Heart left ventricle (tissue), 16 donors: ENCODE measurements at places on chromosomes 1 and 21. TPM values are rescaled to one million over a fixed set of nuclear protein-coding genes. Genes with fewer than 3 reads are reported as not detected.

Gene PTPRU
- total RNA-seq: 19.6 TPM

Gene CDCA8
- total RNA-seq: 0.75 TPM

Gene ZNF697
- 11.9 TPM for total RNA-seq

Gene SLC6A17
- 0.50 TPM for total RNA-seq

Gene EPHA8
- total RNA-seq: not detected

Gene TIAM1
- 1.9 TPM for total RNA-seq

Gene VANGL1
- 11.5 TPM for total RNA-seq

Gene XPR1
- 72.2 TPM for total RNA-seq

Gene RBM8A
- total RNA-seq: 85.3 TPM

Gene TDRD5
- not detected for total RNA-seq

Gene ERO1B
- total RNA-seq: 6.9 TPM

Gene SMIM1
- total RNA-seq: 9.5 TPM

Gene HSD3B2
- not detected for total RNA-seq

Gene HAO2
- total RNA-seq: not detected

Gene AGT
- total RNA-seq: 37.1 TPM

Gene SH2D2A
- total RNA-seq: 2.0 TPM

Gene TRIM67
- total RNA-seq: 0.13 TPM

Gene OR2L5
- total RNA-seq: not detected

Gene LCK
- not detected for total RNA-seq

Gene C1orf116
- 0.56 TPM for total RNA-seq

Gene VHLL
- not detected for total RNA-seq

Gene THEMIS2
- 4.6 TPM for total RNA-seq

Gene DNM3
- 1.1 TPM for total RNA-seq

Gene CBR3
- total RNA-seq: 2.9 TPM

Gene ESPN
- total RNA-seq: 0.21 TPM

Gene SLC44A5
- total RNA-seq: 0.31 TPM

Gene CD1D
- 2.8 TPM for total RNA-seq

Gene FGR
- total RNA-seq: 1.1 TPM

Gene NIBAN1
- 267 TPM for total RNA-seq

Gene OR10X1
- not detected for total RNA-seq

Gene CLDN17
- total RNA-seq: not detected

Gene RSPH1
- total RNA-seq: 0.18 TPM

Gene CLCA4
- total RNA-seq: not detected

Gene SLC16A4
- 4.8 TPM for total RNA-seq

Gene HNRNPCL2
- not detected for total RNA-seq

Gene A3GALT2
- not detected for total RNA-seq

Gene WNT4
- total RNA-seq: 0.13 TPM

Gene OR2T1
- not detected for total RNA-seq
